ENCODE measurements at places on chromosomes 13 and 19. TPM values are rescaled to one million over a fixed set of nuclear protein-coding genes. Genes with fewer than 3 reads are reported as not detected.

- DNase-seq = no peak
Observed at GRCh38 chr13:51838240-51838846, 6.6 kb downstream of the TMEM272 start.

- no peak for DNase-seq
Observed at GRCh38 chr13:44874886-44875630, 114.2 kb downstream of the NUFIP1 start.

GRCh38 chr13:97431171-97431764 is 2.7 kb upstream of the RAP2A start:
- DNase-seq = no peak

- DNase-seq = no peak
Observed at GRCh38 chr19:48541813-48542212, 10.2 kb upstream of the SULT2B1 start.

DNA sequence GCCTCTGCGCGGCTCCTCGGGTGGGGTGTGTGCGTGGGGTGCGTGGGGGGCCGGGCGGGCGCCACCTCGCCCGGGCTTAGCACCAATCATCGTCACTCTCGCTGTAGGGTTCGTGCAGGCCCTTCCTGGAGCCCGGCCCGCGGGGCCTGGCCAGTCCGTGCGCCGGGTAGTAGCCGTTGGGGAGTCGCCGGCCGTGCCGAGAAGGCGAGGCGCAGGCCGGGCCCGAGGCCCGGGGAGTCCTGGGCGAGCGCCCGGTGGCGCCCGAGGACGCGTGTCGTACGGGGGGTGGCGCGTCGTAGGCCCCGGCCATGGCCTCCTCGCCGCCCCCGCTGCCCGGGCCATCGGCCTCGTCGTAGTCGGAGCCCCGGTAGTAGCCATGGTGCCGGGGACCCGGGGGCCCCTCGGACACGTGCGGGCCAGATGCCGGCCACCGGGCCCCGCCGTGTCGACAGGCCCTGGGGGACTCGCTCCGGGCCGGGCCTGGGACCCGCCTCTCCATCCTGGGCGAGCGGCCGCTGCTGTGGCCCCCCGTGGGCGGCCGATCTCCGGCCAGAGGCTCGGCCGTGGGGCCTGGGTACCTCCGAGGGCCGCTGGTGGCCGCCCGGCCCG is 57.1 kb downstream of the IER2 start:
- DNase-seq = no peak

- no peak for DNase-seq
Observed at GRCh38 chr19:30425885-30426838, 54.0 kb downstream of the ZNF536 start.

DNA sequence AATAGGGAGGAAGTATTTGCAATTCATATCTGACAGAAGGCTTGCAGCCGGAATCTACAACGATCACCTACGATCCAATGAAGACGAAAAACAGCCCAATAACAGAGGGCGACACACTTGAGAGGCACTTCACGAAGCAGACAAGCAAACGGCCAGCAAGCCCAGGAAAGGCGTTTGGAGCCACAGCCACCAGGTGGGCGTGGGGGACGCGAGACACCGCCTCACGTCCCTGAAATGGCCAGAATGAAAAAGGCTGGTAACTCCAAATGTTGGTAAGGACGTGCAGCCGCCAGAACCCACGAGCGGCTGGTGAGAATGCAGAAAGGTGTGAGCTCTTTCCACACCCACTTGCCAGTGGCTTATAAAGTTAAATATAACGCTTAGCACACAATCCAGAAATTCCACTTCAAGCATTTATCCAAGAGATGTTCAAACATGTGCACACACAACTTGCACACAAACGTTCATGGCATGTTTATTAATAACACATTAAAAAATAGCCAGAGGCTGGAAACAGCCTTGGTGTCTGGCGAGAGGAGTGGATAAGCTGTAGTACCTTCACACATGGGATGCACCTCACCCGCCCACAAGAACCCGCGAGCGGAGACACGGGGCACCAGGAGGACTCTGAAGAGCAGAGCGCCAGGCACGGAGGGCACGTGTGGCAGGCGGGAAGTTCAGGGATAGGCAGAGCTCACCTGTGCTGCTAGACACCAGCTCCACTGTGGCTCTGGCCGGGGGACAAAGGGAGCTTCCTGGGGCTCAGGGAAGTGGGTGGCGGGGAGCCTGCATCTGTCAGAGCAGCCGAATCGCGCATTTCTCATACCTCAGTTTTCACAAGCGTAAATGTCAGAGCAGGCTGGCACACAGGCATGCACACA is 89.3 kb downstream of the SPACA7 start:
- DNase-seq = no peak

- no peak for DNase-seq
Observed at GRCh38 chr13:99421271-99421670, 80.0 kb upstream of the TM9SF2 start.

DNA sequence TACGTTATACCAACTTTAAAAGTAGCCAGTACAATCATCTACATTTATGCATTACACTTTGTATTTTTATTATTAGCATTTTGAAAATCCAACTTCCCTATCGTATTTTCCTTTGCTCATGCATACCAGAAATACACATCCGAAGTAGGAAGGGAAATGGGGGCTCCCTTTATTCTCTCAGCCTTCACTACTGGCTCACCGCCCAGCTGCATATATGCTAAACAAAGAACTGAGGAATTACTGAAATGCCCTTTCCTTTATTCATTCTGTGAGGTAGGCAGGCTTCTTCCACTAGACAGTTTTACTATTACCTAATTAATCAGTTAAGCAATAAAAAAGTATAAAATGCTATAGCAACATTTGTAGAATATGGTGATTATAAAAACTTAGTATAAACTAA is 291.6 kb downstream of the KLF12 start:
- no peak for DNase-seq

DNA sequence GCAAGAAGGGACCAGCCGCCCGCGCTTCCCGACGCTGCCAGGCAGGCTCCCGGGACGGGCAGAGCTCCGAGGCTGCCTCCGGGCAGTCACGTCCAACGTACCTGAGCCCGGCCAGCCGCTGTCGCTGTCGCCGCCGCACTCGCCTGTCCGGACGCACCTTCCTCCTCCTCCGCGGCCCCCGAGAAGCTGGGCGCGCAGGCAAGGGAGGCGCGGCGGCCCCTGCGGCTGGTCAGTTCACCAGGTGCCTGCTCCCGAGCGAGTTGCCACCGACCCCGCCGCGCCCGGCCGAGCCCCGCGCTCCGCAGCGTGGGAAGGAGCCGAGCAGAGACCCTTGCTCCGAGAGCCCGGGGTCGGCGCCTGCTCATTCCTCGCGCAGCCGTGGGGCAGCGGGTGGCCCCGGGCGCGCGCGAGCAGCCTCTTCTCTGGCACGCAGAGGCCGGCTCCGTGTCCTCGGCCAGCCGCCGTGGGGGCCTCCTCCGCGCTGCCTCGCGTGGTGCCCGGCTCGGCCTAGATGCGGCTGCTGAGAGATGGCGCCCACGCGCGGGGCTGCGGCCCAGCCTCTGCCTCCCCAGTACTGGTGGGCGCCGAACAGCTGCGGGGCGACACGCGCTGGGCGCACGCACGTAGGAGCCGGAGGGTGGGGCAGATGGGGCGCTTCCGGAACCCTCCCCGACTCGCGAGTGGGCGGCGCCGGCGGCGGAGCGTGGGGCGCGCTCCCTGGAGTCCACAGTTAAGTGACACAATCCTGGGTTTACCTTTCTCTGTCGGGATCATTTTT is 419.4 kb downstream of the UQCRFS1 start:
- peak; percentile 11 for DNase-seq

GRCh38 chr13:20125129-20125782 is 35.6 kb downstream of the GJA3 start:
- no peak for DNase-seq

DNA sequence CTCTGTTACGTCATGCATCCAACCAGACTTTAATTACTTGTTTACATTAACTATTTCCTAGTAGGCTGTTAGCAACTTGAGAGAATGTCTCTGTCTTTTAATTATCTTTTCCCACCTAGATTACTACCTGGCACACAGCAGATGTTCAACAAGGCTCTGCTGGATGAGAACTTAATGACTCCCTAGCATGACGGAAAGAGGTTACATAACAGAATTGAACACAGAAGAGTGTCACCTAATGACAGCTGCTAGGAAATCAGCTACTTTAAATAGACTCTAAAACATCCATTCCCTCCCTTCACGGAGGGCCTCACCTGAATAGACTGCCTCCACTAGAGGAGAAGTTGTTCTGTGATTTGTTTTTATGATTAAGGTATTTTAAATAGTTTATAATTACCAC is 110.8 kb downstream of the TEX29 start:
- DNase-seq = no peak

DNA sequence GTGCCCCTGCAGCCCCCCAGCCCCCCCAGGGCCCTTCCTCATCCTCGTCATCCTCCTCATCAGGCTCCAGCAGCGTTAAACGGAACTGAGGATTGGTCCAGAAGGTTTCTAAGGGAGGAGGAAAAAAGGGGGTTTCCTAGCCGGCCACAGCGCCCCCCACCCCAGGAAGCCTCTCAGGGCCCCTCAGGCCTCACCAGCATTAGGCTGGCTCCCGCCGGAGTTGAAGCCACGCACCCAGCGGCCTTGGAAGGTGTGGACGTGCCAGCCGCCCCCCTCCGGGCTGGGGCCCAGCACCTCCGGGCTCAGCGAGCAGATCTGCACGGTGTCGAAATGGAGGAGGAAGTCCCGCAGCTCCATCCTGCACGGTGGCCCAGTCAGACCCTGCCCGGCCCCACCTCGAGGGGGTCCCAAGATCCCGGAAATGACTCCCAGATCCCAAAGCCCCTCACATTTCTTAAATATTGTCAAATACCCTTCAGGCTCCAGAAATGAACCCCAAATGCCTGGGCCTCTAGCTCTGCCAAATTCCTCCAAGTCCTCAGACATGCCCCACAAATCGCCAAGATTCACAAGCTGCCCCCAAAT is 6.9 kb downstream of the CAPN12 start:
- no peak for DNase-seq

DNA sequence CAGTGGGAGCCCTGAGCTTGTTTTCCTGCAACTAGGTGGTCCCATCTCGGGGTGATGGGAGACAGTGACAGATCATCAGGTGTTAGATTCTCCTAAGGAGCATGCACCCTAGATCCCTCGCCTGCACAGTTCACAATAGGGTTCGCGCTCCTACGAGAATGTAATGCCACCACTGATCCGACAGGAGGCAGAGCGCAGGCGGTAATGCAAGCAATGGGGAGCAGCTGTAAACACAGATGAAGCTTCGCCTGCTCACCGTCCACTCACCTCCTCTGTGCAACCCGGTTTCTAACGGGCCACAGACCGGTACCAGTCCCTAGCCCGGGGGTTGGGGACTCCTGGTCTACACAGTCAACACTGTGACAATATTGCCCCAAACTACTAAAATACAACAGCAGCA is 38.8 kb downstream of the CARD8 start:
- DNase-seq = no peak

- DNase-seq = no peak
Observed at GRCh38 chr19:5182751-5183150, 157.9 kb downstream of the PTPRS start.

- no peak for DNase-seq
Observed at GRCh38 chr13:83732755-83733154, 149.5 kb downstream of the SLITRK1 start.

DNA sequence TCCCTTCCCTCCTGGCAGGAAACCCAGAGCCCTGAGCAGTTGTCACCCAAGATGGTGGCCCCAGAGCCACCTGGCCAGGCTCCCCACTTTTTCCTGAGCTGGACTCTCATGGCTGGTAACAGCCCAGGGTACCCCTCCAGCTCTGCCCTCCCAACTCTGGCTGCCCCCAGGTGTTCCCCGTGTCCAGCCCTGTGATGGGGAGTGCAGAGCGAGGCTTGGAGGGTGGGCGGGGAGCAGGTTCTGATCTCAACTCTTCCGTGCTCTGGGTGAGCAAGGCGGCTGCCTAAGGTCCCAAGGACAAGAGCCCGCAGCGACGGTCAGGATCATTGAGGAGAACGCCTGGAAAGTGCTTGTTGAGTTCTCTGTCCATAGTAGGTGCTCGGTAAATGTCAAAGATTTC is 54.7 kb upstream of the GAS6 start:
- no peak for DNase-seq

- no peak for DNase-seq
Observed at GRCh38 chr13:92734545-92734944, 492.1 kb upstream of the GPC6 start.

DNA sequence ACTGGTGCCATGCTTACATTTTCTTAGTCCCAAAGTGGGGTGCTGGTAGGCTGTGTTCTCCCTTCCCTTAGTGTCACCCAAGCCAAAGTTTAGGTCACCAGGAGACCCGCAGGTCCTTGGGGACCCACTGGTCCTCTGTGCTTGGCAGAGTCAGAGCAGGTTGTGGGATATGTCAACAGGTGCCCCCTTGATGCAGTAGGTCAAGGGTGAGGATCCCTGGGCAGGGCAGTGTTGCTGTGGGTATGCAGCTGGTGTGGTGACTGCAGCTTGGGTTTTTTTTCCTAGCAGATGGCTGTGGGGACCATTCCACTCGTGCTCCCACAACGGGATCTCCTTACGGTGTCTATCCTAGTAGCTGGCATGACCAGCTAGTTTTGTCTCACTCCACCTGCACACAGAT is 23.7 kb downstream of the NHLRC3 start:
- no peak for DNase-seq

DNA sequence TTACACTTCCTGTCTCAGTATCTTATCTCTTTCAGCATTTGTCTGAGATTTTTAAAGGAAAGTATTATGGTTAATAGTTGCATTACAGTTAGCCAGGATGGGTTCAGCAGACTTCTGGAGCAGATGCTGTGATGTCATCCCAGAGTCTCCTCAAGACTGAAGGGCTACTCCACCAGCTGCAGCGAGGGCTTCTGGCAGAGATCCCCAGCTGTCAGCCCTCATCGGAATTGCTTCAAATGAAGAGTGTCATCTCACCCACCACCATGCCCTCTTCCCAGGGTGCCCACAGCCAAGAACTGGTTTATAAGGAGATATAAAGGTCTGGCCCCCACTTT is 84.4 kb downstream of the FAM216B start:
- DNase-seq = no peak

- no peak for DNase-seq
Observed at GRCh38 chr13:50476577-50477285, 366.8 kb downstream of the DLEU7 start.

- DNase-seq = no peak
Observed at GRCh38 chr13:51793570-51794271, 10.2 kb downstream of the DHRS12 start.

SLC5A5 gene
- not detected for polyA plus RNA-seq

SERTM1 gene
- polyA plus RNA-seq = 0.40 TPM

ZNF100 gene
- 25.5 TPM for polyA plus RNA-seq

ZGLP1 gene
- 10.2 TPM for polyA plus RNA-seq

NLRP9 gene
- not detected for polyA plus RNA-seq

U2AF1L4 gene
- polyA plus RNA-seq = 18.0 TPM

CACNA1A gene
- polyA plus RNA-seq = 2.9 TPM

ZBTB7A gene
- polyA plus RNA-seq = 11.9 TPM

CD33 gene
- 1.8 TPM for polyA plus RNA-seq

LAIR1 gene
- 7.3 TPM for polyA plus RNA-seq

DCT gene
- polyA plus RNA-seq = 0.65 TPM

OR4F17 gene
- polyA plus RNA-seq = not detected

HNRNPA1L2 gene
- 22.8 TPM for polyA plus RNA-seq

ERCC1 gene
- polyA plus RNA-seq = 89.9 TPM
